ENCODE measurements at places on chromosomes 2 and 18.

DNA sequence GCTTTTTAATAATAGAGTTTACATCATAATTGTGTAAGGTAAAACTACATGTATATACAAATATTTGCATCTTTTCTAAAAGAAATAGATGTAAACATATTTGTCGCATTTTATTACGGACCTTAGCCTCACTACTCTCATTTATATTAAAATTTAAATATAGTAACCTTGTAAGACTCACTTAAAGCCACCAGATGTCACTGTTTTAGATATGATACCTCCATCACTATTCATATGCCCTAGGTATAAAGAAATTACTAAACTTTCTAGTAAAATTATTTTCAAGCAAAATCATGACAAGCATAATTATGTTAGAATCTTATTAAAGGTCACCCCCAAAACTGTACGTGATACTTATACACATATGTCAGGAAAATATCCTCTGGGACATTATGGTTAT is 674.3 kb upstream of the REG3G start:
- no peak for DNase-seq

DNA sequence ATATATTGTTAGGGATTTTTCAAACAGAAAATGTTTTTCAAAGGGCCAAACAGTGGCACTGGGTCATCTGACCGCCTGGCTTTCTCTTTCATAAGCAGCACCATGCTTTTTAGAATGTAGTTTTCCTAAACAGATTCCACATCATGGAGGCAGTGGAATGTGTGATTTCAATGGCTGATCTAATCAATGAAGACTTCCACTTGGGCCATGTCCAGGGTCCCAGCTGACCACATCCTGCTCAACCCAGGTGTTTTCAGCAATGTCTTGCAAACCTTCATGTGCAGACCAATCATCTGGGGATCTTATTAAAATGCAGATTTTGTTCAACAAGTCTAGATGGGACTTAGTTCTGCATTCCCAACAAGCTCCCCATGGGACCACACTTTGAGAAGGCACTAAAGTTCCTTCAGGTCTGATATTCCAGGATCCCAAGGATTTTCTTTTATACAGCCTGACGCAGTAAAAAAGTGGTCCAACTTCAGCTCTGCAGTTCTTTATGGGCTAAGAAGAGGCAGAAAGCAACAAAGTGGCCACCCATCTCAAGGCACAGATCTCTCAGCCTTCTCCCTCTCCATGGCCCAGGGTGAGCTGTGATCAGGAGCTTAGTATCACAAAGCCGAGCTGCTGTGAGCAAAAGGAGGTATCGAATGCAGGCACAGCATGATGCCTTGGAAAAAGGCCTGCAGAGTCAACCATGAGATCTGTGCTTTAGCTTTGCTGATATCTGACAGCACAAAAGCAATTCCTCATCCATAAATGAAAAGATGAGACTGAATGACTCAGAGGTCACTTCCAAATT is 3.7 kb downstream of the ALKAL2 start:
- DNase-seq, result no peak

- DNase-seq, result no peak
These were observed 245.6 kb upstream of the TCF4 start for GRCh38 chr18:55833543-55833942.

- no peak for DNase-seq
These were observed 73.0 kb downstream of the FARSB start for GRCh38 chr2:222582928-222583327.

DNA sequence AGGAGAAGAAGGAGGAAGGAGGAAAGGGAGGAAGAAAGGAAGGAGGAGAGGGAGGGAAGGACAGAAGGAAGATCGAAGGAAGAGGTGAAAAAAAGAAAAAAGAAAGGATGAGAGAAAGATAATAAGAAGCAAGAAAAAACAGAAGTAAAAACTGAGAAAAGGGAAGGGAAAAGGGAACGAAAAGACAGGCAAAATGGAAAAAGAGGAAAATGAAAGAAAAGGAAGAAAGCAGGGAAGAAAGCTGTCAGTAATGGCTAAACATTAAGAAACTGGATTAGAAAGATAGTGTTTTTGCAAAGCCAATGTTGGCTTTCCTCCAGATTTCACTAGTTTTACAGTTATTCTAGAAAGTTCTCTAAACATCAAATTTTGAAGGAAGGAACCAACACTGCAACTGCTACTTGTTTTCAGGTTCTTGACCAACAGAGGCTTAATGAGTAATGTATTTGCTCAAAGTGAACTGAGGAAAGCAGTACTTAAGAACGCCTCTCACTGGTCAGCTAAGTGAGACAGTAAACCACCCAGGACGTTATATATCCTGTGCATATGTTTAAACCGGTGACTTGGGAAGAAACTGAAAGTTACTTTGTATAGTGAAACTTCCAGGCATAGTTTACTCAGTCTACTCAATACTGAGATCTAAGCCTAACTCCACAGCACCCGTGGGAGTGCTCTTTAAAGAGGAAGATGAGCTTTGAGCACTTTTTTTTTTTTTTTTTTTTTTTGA is 286.2 kb upstream of the TRIB2 start:
- no peak for DNase-seq

DNA sequence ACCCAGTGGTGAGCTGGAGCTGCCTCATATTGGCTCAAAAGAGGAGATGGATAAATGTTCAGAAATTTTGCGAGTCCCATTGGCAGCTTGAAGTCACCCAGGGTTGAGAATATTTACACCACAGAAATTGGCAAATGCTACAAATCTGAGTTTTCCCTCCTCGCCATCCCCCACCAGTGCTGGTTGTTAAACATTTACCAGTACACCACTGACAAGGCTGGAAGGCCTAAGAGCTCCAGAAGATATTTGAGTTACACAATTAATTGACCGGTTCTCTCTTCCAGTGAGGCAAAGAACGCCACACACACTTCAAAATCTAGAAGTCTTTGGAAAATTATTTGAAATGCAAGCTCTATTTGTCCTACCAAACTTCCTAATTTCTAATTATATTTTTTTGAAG is 47.5 kb upstream of the ATIC start:
- DNase-seq, result no peak

- DNase-seq, result no peak
These were observed 215.9 kb downstream of the SP3 start for GRCh38 chr2:173749315-173749714.

GRCh38 chr2:15049096-15049993 is 416.8 kb downstream of the LRATD1 start:
- no peak for DNase-seq

GRCh38 chr2:28751956-28752630 is 463 bp downstream of the PPP1CB start:
- DNase-seq, result peak; percentile 12

DNA sequence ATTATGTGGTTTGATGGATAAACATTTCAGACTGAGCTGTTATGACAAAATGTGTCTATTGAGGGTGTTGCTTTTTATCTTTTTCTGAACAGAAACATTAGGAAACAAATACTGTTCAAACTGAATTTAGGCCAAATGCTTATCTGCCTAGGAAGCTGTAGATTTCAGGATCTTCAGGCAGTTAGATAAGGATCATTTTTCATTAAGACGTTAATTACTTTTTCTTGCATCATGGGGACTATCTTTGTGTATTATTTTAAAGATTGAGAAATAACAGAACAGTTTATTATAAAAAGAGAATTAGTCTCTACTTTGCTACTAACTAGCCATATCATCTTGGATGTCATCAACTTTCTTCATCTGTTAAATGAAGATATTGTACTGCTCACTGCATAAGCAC is 107.5 kb downstream of the TTC27 start:
- DNase-seq, result no peak

DNA sequence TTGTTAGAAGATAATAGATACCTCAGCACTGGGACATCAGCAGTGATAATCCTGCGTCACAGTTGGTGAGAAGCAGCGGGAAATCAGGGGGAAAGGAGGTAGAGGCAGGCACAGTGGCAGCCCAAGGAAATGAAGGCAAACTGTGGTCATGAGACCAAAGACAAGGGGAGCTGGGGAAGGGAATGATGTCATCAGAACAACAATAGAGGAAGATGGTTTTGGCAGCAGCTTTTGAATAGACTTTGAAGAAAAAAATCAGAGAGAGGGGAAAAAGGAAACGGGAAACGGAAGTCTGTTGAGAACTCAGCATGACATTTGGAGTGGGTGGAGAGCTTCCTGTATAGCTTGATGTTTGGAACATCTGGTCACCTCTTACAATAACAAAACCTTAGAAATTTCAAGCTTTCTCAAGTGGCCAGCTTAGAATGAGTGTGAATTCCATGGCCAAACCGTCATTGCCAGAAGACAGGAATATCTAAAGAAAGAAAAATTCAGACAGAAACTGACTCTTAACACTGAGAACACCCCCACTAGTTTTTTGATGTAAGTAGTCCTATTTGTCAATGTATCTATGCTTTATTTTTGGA is 18.4 kb upstream of the YES1 start:
- DNase-seq, result no peak

DNA sequence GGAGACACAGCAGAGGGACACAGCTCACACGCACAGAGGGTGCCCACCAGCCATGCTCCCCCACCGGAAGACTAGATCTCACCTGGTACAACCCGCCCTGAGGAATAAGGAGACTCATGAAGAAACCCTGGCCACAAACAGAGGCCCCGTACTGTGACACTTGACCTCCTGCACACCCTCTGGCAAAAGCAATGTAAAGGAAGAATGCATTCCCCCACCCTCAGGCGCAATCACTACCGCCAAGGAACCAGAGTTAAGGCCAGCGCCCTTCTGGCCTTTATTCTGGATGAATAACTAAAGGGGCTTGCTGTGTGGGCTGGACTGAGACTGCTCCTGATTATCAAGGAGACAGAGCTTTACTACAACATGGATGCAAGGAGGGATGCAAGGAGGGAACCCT is 509.2 kb upstream of the SPHKAP start:
- DNase-seq, result no peak

- DNase-seq, result no peak
These were observed 21.5 kb downstream of the GCA start for GRCh38 chr2:162365392-162365791.

GRCh38 chr2:195810340-195811098 is 153.5 kb downstream of the SLC39A10 start:
- DNase-seq, result no peak

DNA sequence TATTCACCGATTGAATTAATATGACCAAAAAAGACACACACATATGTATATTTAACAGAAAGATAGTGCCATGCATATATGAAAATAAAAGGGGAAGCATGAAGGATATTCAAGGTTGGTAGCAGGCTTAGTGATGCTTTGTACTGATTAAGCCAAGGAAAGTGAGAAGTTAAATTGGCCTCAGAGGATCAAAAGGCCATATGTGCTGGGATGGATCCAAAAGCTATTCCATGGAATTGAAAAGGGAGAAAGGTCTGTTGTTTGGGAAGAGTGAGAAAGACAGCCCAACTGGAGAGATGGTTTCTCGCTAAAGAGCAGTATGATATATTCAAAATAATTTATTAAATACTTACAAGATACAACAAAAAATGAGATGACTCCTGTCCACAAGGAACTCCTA is 65.9 kb downstream of the INSIG2 start:
- DNase-seq, result no peak

DNA sequence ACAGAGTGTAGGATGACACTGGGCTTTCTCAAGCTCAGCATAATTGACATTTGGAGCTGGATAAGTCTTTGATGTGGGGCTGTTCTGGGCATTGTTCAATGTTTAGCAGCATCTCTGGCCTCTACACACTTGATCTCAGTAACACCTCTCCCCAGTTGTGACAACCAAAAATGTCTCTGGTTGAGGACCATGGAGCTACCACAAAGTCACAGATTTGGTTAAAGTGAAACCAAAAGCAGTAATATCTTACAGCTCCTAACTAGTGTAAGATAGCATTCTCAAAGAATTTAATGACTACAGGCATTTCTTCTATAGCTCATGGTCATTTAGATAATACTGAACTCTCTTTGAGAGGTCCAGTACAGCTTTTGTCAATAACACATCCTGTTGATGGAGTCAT is 23.4 kb upstream of the PAX3 start:
- no peak for DNase-seq
